ENCODE measurements at places on chromosomes 13 and 19. TPM values are rescaled to one million over a fixed set of nuclear protein-coding genes. Genes with fewer than 3 reads are reported as not detected.

The TPRX2 gene
- total RNA-seq, result not detected

The KCNJ14 gene
- total RNA-seq, result 0.76 TPM

The NFIX gene
- 101 TPM for total RNA-seq

The CAPN12 gene
- 2.2 TPM for total RNA-seq

The FGF22 gene
- 0.12 TPM for total RNA-seq

The AXL gene
- total RNA-seq, result 4.0 TPM

The CGB8 gene
- total RNA-seq, result not detected

The ERICH6B gene
- not detected for total RNA-seq

The RNF113B gene
- total RNA-seq, result not detected

The BST2 gene
- total RNA-seq, result 2.8 TPM

The SIGLEC11 gene
- not detected for total RNA-seq

The C19orf33 gene
- 272 TPM for total RNA-seq

The ZNF805 gene
- total RNA-seq, result 6.8 TPM

The FUT2 gene
- 101 TPM for total RNA-seq

The TJP3 gene
- total RNA-seq, result 40.9 TPM

The LRRC8E gene
- total RNA-seq, result 11.6 TPM

Data from esophagus mucosa (tissue), 1 donor.